ENCODE measurements at places on chromosomes 6 and 20. TPM values are rescaled to one million over a fixed set of nuclear protein-coding genes. Genes with fewer than 3 reads are reported as not detected.

- H3K27ac ChIP-seq, result no peak overlapping the region
- H3K4me1 ChIP-seq, result peaks cover 5% of the 10 kb centered on the region
- no peaks in the 10 kb centered on the region for H3K27me3 ChIP-seq
- no peak overlapping the region for H3K4me3 ChIP-seq
- no peak for DNase-seq
These were observed 119.8 kb upstream of the NRSN1 start for GRCh38 chr6:24006254-24006653.

GRCh38 chr6:93792746-93793145 lies 373.4 kb upstream of the EPHA7 start:
- no peak for DNase-seq
- H3K27me3 ChIP-seq, result no peaks in the 10 kb centered on the region
- no peak overlapping the region for H3K4me3 ChIP-seq
- H3K36me3 ChIP-seq, result no peaks in the 10 kb centered on the region
- H3K4me1 ChIP-seq, result no peaks in the 10 kb centered on the region
- H3K27ac ChIP-seq, result no peak overlapping the region

GRCh38 chr6:158409451-158409850 lies 97.2 kb downstream of the TULP4 start:
- DNase-seq, result peak; percentile 10
- H3K36me3 ChIP-seq, result peaks cover 22% of the 10 kb centered on the region
- H3K4me1 ChIP-seq, result peaks cover 40% of the 10 kb centered on the region
- peak overlapping the region; percentile 78 for H3K27ac ChIP-seq
- H3K27me3 ChIP-seq, result peaks cover 1% of the 10 kb centered on the region

DNA sequence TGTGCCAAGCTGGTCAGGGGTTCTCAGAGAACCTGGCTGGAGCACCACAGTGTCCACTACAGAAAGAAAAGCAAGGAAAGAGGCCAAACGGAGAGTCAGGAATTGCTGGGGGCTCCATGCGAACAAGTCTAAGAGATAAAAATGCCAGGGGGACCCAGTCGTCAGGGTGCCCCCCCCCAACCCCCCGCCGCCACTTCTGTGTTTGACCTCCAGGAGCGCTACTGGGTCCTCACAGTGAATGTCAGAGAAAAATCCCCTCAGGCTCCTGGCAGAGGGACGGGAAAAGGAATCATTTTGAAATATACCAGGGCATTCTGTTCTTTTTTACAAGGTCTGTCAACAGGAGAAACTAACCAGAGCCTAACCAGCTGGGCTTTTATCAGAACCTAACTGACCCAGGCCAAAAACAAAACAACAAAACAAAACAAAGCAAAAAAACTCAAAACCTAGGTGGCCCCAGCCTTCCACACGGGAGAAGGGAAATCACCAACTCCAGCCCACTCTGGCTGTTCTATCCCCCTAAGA lies 17.9 kb upstream of the NELFCD start:
- H3K36me3 ChIP-seq, result no peaks in the 10 kb centered on the region
- H3K27me3 ChIP-seq, result peaks cover 2% of the 10 kb centered on the region
- no peak overlapping the region for H3K4me3 ChIP-seq
- DNase-seq, result no peak
- peaks cover 9% of the 10 kb centered on the region for H3K4me1 ChIP-seq
- no peak overlapping the region for H3K27ac ChIP-seq

- no peaks in the 10 kb centered on the region for H3K36me3 ChIP-seq
- peaks cover 2% of the 10 kb centered on the region for H3K4me1 ChIP-seq
- no peak overlapping the region for H3K27ac ChIP-seq
- DNase-seq, result no peak
- H3K27me3 ChIP-seq, result peaks cover 2% of the 10 kb centered on the region
These were observed 296.8 kb upstream of the TSHZ2 start for GRCh38 chr20:52675375-52675774.

GRCh38 chr6:27066802-27067201 lies 180.7 kb upstream of the PRSS16 start:
- H3K4me1 ChIP-seq, result no peaks in the 10 kb centered on the region

The RAMACL gene
- total RNA-seq, result 4.9 TPM
